ENCODE measurements at places on chromosomes 4 and X.

- DNase-seq: no peak
Observed at GRCh38 chr4:27702730-27703431, 842.2 kb downstream of the STIM2 start.

GRCh38 chr4:30005995-30006394, 714.2 kb upstream of the PCDH7 start:
- DNase-seq: no peak

DNA sequence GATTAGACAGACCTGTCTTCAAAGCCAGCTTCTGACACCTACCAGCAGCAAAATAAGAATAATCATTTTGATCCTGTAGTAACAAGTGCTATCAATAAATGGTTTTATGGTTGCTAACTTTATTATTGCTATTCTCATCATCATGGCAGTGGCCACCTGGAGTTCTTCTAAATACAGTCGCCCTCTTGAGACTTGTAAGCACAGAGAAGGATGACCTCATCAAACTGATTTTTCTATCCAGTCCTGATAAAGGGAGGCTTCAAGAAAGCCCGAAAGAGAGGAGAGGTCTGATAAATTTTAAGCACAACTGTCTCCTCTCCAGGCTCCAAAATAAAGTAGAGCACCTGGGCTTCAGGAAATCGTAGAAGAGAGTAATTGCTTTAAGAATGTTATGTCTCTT, 286.4 kb downstream of the USP46 start:
- no peak for DNase-seq

GRCh38 chrX:53241558-53241957, 16.6 kb upstream of the KDM5C start:
- DNase-seq: no peak

- no peak for DNase-seq
Observed at GRCh38 chrX:103864886-103865534, 33.0 kb upstream of the RAB9B start.

GRCh38 chr4:185683222-185683621, 128.8 kb downstream of the SORBS2 start:
- no peak for DNase-seq

DNA sequence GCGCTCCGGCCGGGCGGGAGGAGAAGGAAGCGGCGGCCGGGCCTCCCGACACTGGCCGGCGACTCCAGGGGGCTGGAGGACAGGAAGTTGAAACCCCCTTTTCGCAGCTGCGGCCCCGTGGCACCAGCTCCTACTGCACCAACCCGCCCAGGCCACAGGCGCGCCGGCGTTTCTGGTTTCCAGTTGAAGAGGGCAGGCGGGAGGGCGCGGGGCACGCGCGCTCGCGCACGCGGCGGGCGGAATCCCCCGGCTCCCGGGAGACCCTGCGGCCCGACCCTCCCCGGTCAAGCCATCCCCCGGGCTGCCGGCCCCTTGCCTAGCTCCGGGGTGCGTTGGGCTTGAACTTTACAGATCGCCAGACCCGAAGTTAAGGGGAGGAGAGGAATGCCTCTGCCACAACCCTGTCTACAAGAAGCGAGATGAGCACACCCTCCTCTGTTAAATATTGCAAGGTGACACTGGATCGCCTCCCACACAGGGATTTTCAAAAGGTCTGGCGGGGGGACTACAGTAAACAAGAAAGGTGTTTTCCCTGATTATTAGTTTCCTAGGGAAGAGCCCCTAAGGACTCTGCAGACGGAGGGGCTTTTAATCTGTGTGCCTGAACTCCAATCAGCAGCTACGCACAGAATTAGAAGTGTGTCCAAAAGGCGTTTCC, 1.4 kb downstream of the ELOVL6 start:
- DNase-seq: no peak

GRCh38 chrX:44875185-44875489, 2.1 kb downstream of the KDM6A start:
- no peak for DNase-seq

DNA sequence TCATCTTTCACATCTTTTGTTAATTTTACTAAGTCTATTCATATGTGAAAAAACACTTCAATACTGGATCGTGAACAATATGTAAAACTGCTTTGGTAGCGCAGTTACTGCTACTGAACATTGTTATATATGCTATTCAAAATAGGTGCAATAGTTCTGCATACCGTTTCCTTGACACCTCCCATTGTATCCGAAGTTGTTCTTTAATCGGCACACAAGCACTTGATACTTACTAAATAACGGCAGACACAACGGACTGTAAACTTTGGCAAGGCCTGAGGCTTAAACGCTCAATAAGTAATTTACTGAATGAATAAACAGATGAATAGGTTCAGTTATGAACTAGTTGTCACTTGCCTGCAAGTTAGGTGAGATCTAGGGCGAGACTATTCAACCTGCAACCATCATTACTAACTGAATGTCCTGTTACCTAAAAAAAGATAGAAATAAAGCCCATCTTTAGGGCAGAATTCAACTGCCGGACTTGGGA, 620 bp downstream of the ANAPC10 start:
- DNase-seq: no peak

DNA sequence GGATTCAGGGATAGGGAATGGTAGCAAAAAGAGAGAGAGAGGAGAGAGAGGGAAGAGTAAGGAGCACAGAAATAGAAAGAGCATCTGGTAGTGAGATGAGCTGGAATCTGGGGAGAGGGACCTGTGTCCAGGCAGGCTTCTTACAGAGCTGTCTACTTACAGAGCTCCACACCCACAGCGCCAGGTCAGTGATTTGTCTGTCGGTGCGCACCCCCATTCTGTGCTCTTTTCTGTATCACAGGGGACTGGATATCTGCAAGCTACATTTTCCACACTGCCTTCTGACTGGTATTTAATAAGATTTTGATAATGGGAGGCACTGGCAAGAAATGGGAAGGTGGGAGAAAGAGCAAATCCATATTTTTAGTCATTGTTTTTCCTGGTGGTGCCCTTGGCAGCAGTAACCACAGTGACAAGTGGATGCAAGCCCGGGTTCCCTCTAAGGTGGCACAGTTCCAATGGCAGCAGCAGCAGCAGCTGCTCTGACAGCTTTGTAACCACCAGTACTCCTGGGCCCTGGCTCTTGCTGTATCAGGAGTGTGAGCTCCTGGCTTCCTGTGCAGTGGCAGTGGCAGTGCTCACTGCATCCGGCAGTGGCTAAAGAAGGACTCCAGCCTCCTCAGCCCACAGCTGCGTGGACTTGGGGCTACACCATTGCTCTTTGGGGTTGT, 300.5 kb downstream of the TRIML1 start:
- no peak for DNase-seq

DNA sequence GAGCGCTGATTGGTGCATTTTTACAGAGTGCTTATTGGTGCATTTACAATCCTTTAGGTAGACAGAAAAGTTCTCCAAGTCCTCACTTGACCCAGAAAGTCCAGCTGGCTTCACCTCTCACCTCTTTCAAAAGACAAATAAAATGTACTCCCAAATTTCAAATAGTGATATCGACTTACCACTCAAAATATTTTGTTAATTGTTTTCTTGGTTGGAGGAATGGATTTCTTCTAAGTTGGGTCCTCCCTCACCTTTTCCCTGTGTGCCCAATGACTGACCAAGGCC, 338.4 kb upstream of the KLF3 start:
- DNase-seq: no peak

DNA sequence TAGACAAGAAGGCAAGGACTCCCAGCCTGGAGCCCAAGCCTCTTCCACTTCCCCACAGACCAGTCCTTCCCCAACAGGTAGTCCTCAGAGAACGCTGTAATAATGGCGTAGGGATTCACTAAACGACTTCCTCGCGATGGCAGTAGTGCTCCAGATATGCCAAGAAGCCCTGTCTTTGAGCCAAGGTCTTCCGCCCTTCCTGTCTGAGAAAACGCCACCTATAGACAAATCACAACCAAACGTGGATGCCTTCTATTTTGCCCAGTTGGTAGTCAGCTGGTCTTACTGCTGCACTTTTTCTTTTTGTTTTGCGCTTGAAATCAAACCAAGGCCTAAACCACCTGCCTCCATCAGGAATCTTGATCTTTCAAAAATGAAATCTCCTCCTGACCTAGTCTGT, 203.3 kb downstream of the OR13H1 start:
- no peak for DNase-seq

- no peak for DNase-seq
Observed at GRCh38 chrX:108304210-108304609, 134.0 kb downstream of the COL4A6 start.

DNA sequence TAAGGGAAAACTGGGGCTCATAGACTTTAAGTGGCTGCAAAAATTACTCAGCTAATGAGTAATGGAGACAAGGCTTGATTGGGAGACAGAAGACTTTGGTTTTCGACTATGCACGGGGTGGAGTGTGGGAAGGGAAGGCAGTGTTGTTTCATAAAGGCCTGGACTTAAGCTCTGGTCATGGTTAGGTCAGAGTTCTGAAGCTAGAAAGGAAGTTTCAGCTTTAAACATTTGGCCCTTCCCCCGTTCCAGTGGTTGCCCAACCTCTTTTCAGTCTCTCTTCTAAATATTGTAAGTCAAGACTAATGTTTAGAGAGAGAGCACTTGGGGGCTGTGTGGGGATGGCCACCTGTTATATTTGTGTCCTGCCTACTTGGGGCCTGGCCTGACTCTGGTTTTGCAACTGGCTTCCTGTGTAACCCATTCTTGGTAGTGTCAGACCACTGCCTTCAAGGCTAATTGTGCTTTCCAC, 21.0 kb downstream of the MSN start:
- DNase-seq: no peak

- no peak for DNase-seq
Observed at GRCh38 chr4:11424856-11425255, 3.8 kb downstream of the HS3ST1 start.

GRCh38 chr4:42562016-42562415, 94.9 kb downstream of the ATP8A1 start:
- no peak for DNase-seq

DNA sequence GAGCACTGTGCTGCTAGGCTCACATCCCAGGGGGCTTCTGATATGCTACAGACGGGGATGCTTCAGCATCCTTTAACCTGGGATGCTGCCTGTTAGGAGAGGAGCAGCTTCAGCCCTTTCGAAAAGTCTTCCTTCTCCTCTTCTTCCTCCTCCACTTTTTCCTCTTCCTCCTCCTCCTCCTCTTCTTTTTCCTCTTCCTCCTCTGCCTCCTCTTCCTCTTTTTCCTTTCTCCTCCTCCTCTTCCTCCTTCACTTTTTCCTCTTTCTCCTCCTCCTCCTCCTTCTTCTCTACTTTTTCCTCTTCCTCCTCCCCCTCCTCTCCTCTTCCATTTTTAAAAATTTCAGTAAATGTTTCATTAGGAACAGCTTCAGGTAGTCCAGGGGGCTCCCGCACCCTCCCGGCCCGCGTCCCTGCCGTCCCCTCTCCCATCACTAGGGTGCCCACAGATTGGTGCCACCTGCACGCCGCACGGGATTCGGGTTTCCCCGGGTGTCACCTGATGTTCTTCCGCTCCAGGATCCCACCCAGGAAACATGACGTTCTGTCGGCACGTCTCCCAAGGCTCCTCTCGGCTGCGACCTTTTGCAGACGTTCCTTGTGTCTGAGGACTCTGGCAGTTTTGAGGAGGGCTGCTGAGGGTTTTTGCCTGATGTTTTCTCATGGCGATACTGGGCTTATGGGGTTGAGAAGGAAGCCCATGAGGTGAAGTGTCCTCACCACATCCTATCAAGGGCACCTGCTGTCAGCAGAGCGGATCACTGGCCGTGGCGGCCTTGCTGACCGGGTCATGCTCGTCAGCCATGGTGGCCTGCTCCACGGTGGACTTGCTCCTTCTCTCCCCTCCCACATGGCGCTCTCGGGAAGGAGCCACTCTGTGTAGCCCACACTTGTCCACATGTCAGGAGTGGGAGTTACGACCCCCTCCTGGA, 83.4 kb upstream of the AFAP1 start:
- no peak for DNase-seq

GRCh38 chr4:184801781-184802696, 23.7 kb downstream of the ACSL1 start:
- DNase-seq: no peak

DNA sequence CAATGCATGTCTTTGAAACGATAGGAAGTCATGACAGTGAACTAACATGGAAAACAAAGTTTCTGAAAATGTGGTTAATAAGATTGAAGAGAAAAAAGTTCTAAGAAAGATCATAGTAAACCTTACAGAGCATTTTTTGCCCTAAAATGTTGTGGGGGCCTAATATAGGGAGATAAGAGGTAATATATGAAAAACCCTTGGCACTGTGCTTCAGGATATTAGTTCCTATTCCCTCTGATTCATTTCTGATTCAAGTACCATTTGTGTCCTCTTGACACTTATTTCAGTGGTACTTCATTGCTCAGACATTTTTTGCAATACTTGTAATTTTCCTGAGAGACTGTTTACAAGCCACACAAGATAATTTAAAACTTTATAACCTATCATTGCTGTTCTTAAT, 35.1 kb downstream of the PAQR3 start:
- DNase-seq: no peak

DNA sequence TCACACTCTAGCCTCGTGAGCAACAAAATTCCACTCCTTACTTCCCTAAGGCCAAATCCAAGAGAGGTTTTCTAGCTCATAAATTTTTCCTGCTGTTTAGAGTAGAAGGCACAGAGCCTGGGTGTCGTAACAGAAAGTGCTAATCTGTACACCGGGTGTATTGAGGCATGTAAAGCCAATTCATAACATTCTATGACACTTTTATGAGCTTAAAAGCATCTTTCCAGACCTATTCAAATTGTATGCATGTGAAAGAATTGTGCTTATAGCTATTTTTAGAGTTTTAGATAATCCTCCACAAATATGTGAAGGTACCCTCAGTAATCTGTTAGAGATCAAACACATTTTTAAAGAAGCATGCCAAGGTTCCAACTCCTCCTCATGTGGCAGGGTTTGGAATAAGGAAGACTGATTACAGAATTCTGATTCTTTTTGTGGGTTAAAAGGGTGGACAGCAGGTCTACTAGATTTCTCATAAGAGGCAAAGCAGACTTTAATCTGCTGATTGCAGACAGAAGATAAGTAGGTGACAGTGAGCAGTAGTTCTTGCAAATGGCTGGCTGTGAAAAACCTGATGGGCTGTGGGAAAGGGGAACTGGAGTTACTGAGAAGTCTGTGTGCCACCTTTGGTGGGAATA, 25.5 kb upstream of the LRCH2 start:
- no peak for DNase-seq

- DNase-seq: no peak
Observed at GRCh38 chr4:137960371-137961050, 281.6 kb downstream of the SLC7A11 start.

- no peak for DNase-seq
Observed at GRCh38 chr4:14562901-14563300, 439.4 kb upstream of the CPEB2 start.

GRCh38 chrX:24260842-24261550, 52.9 kb downstream of the SUPT20HL2 start:
- no peak for DNase-seq
